ENCODE measurements at places on chromosomes 7 and 10.
A peak's percentile ranks its signal among the peaks of the same experiment; 100 is the strongest.

DNA sequence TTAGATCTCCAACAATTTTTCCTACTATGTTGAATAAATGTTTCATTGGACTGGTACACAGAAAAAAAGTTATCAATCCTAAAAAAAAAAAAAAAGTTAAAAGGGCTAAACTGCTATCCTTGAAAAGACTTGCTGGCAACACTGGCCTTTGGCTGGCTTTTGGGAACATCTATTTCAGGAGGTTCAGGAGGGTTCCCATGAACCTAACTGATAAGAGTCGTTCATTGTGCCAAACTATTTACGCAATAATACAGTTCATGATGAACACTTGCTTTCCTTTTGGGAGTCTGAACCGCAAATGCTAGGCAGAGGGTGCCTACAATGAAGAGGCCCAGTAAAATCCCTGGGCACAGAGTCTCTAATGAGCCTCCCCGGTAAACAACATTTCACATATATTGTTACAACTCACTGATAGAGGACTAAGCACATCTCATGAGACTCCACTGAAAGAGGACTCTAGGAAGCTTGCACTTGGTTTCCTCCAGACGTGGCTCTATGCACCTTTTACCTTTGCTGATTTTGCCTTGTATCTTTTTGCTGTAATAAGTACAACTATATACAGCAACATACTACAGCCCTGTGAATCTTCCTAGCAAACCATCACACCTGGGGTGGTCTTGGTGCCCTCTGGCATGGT is 45.0 kb downstream of the ZFAND4 start:
- DNase-seq, result no peak

GRCh38 chr10:17241611-17242333 is 13.7 kb downstream of the VIM start:
- no peak for DNase-seq

- DNase-seq, result no peak
These were observed 957.6 kb upstream of the ZNF722 start for GRCh38 chr7:63040966-63041610.

DNA sequence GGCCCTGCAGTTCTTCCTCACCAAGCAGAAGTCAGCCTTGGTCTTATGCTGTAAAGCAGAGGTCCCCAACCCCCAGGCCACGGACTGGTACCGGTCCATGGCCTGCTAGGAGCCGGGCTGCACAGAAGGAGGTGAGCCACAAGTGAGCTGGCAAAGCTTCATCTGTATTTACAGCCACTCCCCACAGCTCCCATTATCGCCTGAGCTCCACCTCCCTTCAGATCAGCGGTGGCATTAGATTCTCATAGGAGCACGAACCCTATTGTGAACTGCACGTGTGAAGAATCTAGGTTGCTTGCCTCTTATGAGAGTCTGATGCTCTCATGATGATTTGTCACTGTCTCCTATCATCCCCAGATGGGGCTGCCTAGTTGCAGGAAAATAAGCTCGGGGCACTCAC is 87.6 kb upstream of the NEBL start:
- no peak for DNase-seq

- DNase-seq, result peak; percentile 42
These were observed 146.6 kb downstream of the SH2D4B start for GRCh38 chr10:80684259-80684658.

- no peak for DNase-seq
These were observed 67.8 kb upstream of the DNAJC1 start for GRCh38 chr10:22071332-22071731.

- DNase-seq, result peak; percentile 5
These were observed 41.6 kb upstream of the LYZL2 start for GRCh38 chr10:30671026-30671616.

DNA sequence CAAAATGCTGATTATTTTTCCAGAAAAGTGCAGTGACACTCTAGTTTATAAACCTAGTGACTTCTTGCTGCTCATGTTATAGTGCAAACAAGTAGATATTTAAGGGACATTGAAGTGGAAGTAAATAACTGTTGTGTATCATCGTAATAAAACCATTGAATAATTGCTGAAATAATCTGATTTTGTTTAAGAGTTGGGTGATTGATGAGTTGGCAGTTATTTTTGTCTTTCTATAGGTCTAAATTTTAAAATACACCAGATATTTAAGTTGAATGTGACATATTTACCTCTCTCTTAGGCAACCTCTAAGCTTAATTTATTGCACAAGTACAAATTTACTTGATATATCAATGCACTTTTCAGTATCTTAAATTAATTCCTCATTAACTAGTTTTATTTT is 192.9 kb downstream of the TSPAN12 start:
- no peak for DNase-seq

DNA sequence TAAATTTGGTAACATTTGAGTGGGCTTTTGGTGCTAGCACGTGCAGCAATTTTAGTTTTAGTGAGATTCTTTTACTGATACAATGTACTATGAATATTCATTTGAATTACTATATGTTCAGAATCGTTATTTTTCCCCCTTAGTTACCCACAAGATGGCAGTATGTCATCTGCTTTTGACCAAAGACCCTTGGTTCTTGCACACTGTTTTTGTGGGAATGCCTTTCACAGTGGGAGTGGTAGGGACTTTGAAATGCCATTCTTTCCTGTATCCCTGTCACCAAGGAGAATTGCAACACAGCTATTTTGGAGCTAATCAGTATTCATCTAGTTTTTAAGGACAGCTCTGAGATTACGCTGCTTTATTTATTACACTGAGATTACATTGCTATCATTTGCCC is 40.6 kb downstream of the SEC23IP start:
- DNase-seq, result peak; percentile 23

GRCh38 chr7:158067931-158068482 is 519.6 kb downstream of the PTPRN2 start:
- DNase-seq, result no peak

GRCh38 chr10:91210014-91210413 is 10.4 kb upstream of the PCGF5 start:
- DNase-seq, result no peak

GRCh38 chr10:100567249-100567648 is 31.5 kb downstream of the HIF1AN start:
- DNase-seq, result no peak

- DNase-seq, result no peak
These were observed 50.8 kb downstream of the CAMK2B start for GRCh38 chr7:44274623-44274975.

GRCh38 chr7:39696631-39697030 is 73.3 kb downstream of the RALA start:
- DNase-seq, result no peak

DNA sequence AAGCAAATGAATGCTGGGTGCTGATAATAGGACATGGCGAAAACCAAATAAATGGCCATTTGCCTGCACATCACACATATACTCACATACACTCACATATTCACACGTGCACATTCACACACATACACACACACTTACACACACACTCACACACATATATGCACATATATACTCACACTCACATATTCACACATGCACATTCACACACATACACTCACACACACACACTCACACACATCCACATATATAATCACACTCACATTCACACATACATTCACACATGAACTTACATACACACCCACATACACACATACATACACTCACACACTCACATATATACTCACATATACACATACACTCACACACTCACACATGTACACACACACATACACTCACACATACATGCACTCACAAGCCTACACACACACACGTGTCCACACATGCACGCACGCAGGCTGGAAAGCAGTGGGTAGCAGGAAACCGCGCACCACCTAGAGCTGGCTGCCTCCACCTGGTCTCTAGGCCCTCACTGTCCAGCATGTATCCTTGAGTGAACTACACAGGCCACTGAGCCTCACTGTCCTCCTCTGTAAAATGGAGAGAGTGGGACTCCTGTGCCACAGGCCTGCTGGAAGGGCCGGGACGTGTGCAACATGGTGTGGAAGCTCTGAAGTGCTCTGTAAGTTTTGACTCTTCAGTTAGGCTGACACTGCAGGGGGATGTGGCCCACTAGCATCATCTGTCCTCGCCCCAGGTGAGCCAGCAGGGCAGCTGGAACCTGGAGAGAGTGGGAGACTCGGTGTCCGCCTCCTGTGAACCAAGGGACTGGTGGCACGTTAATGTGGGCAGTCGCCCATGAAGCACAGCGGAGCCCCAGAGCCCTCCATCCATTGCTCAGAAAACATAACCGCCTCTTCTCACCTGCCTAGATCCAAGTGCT is 14.9 kb downstream of the TMEM72 start:
- no peak for DNase-seq

- DNase-seq, result no peak
These were observed 46.6 kb downstream of the CLEC2L start for GRCh38 chr7:139570119-139570518.

- no peak for DNase-seq
These were observed 9.1 kb downstream of the LAMB1 start for GRCh38 chr7:107993891-107994291.

DNA sequence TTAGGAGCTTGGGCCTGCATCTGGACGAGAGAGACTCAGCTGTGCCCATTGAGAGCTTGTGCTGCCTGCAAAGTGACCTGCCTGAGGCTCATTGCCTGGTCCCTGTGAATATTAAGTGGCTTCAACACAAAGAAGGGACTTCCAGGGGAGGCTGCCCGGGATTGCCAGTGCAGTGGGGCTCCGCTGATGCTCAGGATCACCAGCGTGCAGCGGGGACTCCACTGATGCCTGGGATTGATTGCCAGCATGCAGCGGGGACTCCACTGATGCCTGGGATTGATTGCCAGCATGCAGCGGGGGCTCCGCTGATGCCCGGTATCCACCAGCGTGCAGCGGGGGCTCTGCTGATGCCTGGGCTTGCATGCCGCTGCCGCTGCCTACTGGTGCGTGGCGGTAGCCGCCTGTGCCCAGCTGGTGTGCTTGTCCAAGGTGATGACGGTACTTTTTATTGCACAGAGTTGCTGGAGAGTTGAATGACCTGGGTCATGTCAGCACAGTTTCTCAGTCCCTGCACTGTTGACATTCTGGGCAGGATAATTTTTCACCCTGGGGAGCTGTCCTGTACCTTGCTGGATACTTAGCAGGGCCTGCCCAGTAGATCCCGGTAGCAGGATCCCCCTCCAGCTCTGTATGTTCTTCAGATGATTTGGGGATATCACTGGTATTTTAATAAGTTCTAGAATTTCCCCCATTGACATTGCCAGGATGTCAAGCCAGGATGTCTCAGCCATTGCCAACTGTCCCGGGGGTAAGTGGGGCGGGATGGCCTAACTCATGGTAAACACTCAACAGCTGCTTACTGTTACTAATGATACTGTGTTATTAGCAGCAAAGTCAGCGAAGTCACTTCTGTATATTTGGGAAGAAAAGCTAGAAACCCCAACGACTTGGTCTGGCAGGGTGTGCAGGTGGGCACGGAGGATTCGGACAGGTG is 13.0 kb downstream of the DOCK1 start:
- no peak for DNase-seq

GRCh38 chr7:30727061-30727945 is 24.6 kb upstream of the INMT start:
- DNase-seq, result no peak

DNA sequence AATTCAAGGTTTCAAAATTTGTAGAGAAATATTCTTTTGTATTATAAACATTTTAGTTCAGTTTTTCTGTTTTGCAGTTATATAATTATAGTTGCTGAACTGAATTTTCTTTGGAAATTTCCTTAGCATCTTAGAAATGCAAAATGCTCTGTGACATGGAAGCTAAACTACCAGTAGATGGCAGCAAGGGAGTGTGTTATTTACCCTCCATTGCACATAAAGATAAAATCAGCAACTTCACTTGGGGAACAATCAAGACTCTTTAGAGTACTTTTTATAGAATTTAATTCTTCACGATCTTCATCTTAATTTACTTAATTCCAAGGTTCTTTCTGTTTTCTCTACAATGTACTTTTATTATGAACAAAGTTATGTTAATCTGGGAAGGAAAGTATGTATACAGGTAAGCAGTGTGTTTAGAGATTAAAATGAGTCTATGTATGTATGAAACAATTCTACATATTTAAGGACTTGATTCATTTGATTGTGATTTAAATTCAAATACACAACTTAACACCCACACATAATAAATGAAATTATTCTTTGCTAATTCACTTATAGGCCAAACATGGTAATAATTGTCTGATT is 404.2 kb downstream of the THSD7A start:
- DNase-seq, result peak; percentile 51

GRCh38 chr10:59773088-59773487 is 19.8 kb upstream of the MRLN start:
- DNase-seq, result no peak

- DNase-seq, result no peak
These were observed 138.9 kb upstream of the COBL start for GRCh38 chr7:51455513-51455912.

DNA sequence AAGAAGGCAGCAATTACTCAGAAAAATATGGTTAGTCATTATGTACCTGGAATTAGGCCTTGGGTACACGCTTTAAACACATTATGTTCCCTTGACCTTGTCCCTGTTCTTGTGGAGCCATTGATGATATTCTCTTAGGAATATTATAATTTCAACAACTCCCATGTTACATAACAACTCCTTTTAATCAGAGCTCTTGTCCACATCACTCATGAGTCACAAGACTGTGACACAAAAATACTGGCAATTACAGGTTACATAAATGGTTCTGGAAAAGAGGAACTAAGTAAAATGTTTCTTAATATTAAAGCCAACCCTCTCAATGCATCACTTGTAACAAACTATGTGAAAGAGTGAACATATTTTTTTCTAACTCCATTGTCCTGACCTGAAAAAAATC is 143.8 kb upstream of the PCLO start:
- no peak for DNase-seq

GRCh38 chr7:47384755-47385535 is 197.0 kb downstream of the TNS3 start:
- DNase-seq, result no peak

GRCh38 chr7:121037957-121038716 is 49.6 kb downstream of the CPED1 start:
- DNase-seq, result no peak

DNA sequence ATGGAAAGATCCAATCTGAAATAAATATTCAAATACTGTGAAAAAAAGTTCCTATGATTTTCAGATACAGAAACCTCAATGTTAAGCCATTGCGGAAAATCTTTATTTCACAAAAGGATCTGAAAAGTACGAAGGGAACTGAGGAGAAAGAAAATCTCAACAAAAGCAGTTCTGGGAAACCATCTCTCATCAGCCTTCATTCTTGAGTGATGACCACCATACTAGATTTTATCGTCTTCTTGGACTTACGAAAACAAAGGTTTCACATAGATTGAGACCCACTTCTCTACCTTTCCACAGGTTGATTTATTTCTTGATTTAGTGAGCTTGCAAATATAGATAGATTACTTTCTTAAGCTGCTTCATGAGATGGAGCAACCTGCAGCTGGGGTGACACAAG is 293.4 kb upstream of the LYZL1 start:
- no peak for DNase-seq

DNA sequence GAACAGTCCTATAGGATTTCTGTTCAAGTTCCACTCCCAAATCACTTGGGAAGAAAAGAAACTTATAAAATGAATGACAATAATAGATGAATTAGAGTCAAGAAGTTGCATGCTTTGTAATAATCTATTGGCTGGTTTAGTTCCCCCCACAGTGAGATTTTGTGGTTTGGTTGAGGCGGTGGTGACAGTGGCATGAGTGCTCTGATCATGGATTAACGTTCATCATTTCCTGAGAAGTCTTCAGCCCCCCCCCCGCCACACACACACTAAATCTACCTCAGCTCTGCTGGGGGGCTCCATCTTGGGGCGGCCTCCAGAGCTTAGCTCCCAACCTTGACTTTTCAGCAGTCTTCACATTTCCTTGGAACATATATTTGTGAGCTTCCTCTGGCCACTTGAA is 121.7 kb downstream of the ABCA13 start:
- no peak for DNase-seq

- DNase-seq, result no peak
These were observed 49.8 kb upstream of the PDZD8 start for GRCh38 chr10:117424883-117425649.

Measured in T47D (cell line).